ENCODE measurements at places on chromosomes 2 and 18.
A peak's percentile ranks its signal among the peaks of the same experiment; 100 is the strongest.

GRCh38 chr2:219571311-219572236, at the start of gene OBSL1:
OBSL1 (minus strand) TSS chr2:219571539; CDS start chr2:219571232, 307 bp downstream.
- peak; percentile 98 for DNase-seq

DNA sequence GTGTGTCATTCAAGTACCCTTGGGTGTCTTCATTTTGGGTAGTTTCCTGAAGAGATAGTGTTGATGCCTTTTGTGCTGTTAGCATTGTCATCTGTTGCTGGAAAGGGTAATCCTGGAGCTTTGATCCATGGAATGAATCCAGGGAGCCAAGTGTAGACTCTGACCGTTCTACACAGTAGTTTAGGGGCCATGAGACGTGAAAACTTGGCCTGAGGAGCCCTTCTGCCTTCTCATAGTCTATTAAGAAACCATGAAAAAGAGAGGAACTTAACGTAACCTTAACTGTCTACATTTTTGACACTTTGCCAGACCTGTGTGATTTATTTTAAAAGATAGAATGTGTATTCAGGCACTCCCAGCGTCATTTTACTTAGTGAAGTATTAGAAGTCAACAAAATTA, 194.0 kb downstream of the BABAM2 start:
- DNase-seq = no peak

GRCh38 chr2:13650586-13651180, 933.9 kb downstream of the TRIB2 start:
- DNase-seq = no peak

GRCh38 chr2:191917967-191918651, 71.2 kb upstream of the CAVIN2 start:
- no peak for DNase-seq

DNA sequence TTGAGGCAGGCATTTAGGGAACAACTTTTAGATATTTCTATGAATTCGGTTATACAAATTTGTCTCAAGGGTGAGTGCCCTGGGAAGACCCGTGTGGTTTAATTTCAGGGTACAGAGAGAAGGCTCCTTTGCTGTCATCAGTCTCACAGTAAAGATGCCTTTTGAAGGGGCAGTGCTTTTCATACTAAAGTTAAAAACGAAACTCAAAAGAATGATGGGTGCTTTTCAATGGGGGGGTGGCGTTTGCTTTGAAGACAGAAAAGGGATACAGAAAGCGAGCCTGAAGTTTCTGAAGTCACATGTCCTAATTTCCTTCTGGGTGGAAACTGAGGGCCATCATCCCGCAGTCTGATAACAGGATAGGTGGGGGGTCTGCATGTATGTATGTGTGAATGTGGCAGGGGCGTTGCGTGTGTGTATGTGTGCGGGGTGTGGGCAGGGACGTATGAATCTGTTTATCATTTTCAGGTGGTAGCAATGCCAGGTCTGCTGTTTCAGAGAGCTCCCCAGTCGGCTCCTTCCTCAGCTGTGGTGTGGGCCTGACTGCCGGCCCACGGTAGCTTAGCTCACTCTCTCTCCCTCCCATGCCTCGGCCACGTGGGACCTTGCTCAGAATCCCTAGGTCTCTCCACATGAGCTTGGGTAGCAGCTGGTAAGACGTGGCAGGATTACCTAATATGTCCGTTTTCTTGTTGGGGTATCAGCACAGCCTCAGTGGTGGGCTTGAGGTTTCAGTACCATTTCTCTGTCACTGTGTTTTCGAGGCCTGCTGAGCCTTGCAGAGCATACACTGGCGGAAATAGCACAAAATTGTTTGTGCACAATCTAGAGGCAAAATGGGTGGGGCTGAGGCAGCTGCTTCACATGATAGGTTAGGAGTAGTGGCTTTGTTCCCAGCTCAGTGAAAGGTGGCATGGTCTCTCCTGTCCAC, 32.7 kb downstream of the ARHGAP25 start:
- no peak for DNase-seq

GRCh38 chr18:61203151-61203550, 130.1 kb upstream of the CDH20 start:
- DNase-seq = no peak

- no peak for DNase-seq
Observed at GRCh38 chr2:11498543-11499034, 32.6 kb upstream of the E2F6 start.

GRCh38 chr2:238060096-238060541, 682 bp upstream of the SCLY start:
- no peak for DNase-seq

DNA sequence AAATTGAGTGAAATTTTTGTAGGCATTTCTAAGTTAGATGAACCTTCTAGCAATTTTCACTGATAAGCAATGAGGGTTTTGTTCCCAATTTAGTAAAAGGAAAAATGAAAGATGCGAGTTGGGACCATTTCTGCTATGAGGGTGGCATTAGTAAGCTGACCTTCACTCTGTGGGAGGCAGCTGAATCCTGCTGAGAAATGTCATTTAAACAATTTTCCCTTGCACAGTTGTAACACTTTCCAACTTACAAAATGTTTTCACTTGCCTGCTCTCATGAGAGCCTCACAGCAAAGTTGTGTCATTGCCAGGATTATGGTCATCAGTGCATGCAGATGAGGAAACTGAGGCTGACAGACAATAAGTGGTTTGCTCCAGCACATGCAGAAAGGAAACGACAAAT, 527.7 kb downstream of the TNS1 start:
- no peak for DNase-seq

DNA sequence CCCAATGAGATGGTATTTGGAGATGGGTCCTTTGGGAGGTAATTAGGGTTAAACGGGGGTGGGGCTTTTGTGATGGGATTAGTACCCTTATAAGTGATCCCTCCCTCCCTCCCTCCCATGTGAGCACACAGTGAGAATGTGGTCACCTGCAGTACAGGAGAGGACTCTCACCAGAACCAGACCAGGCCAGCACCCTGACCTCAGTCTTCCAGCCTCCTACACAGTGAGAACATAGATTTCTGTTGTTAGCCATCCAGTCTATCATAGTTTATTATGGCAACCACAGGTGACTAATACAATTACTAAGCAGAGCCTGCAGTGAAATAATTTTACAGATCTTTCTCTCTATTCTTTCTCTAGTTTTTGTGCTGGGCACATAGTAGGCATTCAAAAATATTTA, 137.7 kb upstream of the PKDCC start:
- no peak for DNase-seq

DNA sequence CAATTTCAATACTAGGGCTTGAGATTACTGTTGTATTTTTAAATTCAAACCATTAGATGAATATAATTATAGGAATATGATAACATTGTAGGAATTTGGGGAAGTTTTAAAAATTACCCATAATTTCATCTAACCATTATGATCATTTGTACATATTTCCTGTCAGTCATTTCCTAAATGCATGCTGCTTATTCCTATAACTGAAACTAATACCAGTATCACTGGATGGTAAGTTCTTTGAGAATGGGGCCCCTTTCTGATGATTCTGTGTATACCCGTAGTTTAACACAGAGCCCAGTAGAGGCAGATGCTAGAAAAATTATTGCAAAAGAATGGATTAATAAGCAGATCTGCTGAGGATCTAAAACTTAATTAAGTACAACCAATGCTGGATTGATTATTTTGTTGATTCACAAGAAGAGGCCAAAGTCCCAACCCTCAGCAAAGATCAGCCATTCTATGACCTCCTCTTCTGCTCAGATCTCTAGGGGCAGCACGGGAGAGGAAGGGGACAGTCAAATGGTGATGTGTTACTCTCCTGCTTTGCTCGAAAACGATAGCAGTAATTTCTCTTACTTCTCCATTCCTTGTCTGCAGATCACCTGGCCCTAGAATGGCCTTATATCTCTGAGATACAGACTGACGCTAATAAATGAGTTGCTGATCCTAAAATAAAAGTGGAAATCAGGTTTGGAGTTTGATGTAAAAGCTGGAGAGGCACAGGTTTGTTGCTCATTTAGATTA, 69.5 kb upstream of the PELI1 start:
- DNase-seq = no peak

- no peak for DNase-seq
Observed at GRCh38 chr2:206971805-206972204, 32.5 kb downstream of the CPO start.

GRCh38 chr2:71064754-71065621, 3.5 kb upstream of the NAGK start:
- DNase-seq = no peak

DNA sequence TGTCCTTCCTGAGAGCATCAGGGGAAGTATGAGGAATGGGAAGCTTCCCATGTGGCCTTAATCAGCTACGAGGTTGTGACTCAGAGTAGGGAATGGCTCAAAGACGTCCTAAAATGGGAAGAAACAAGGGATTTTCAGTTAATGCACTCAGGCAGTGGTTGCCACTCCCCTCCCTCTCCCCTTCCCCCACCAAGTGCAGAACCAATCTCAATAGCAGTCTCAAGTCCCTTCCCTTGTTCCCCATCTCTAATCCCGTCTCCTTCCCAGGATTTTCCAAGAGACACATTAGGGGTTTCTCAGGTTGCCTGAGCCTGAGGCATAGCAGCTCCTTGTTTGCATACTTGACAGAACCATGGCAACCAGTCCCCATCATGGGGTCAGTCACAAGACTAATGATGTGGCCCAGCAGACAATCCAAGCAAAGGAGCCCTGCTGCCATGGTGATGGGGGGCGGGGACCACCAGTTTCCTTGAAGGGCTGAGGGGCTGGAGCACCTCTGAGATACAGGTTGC, 18.2 kb upstream of the RESP18 start:
- DNase-seq = peak; percentile 50

- DNase-seq = peak; percentile 51
Observed at GRCh38 chr2:56077359-56077915, 106.4 kb upstream of the CCDC85A start.

GRCh38 chr18:48589797-48590519, 51.1 kb downstream of the CTIF start:
- DNase-seq = no peak

GRCh38 chr2:71922499-71923142, 225.0 kb downstream of the CYP26B1 start:
- DNase-seq = no peak

DNA sequence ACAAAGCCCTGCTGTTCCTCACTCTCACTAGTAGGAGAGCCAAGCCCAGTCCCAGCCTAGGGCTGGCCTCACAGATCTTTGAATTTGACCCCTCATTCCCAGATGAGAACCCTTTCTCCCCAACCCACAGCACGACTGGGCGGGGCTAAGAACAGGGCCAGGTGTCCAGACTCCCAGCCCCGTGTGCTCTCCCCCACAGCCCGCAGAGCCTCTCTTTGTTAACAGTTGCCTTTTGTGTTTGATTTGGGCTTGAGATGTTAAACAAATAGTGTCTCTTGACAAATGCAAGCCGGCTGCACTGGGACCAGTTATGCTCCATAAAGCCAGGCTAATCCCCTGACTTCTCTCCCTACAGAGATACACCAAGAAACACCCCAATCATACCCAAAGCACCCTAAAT, 4.7 kb upstream of the KCNK3 start:
- no peak for DNase-seq

- DNase-seq = no peak
Observed at GRCh38 chr2:43776324-43776723, 2.5 kb downstream of the DYNC2LI1 start.

- DNase-seq = no peak
Observed at GRCh38 chr2:155442755-155443372, 744.4 kb downstream of the KCNJ3 start.

DNA sequence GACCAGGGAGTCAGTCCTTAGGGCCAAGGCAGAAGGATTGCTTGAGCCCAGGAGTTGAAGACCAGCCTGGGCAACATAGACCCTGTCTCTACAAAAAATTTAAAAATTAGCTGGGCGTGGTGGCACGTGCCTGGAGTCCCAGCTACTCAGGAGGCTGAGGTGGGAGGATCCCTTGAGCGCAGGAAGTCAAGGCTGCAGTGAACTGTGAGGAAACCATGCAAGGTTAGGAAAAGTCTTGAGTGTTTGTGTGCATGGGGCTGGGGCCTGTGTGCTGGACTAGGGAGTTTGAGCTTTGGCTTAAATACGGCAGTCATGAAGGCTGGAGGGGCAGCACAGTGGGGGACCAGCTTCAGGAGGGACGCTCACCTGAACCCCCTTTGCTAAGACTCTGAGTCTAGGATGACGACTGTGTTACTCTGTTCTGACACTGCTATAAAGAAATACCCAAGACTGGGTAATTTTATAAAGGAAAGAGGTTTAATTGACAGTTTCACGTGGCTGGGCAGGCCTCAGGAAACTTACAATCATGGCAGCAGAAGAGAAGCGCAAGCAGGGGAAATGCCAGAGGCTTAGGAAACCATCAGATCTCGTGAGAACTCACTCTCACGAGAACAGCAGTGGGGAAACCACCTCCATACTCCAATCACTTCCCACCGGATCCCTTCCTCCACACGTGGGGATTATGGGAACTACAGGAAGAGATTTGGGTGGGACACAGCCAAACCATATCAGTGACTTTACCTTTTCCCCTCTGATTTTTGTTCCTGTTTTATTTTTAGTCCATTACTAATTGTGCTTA, 39.4 kb downstream of the GORASP2 start:
- peak; percentile 27 for DNase-seq

GRCh38 chr2:20542746-20543468, 96.0 kb downstream of the RHOB start:
- no peak for DNase-seq

DNA sequence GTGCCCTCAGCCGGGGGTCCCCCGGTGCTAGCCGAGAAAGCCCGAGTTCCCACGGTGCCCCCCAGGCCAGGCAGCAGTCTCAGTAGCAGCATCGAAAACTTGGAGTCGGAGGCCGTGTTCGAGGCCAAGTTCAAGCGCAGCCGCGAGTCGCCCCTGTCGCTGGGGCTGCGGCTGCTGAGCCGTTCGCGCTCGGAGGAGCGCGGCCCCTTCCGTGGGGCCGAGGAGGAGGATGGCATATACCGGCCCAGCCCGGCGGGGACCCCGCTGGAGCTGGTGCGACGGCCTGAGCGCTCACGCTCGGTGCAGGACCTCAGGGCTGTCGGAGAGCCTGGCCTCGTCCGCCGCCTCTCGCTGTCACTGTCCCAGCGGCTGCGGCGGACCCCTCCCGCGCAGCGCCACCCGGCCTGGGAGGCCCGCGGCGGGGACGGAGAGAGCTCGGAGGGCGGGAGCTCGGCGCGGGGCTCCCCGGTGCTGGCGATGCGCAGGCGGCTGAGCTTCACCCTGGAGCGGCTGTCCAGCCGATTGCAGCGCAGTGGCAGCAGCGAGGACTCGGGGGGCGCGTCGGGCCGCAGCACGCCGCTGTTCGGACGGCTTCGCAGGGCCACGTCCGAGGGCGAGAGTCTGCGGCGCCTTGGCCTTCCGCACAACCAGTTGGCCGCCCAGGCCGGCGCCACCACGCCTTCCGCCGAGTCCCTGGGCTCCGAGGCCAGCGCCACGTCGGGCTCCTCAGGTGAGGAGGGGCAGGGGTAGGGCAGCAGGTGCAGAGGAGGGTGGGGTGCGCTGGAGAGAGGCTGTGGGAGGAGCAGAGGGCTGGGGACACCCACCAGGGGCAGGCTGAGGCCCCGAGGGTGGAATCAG, 14.1 kb upstream of the GMPPA start:
- peak; percentile 88 for DNase-seq

GRCh38 chr2:155867564-155867963, 465.0 kb downstream of the NR4A2 start:
- DNase-seq = no peak

DNA sequence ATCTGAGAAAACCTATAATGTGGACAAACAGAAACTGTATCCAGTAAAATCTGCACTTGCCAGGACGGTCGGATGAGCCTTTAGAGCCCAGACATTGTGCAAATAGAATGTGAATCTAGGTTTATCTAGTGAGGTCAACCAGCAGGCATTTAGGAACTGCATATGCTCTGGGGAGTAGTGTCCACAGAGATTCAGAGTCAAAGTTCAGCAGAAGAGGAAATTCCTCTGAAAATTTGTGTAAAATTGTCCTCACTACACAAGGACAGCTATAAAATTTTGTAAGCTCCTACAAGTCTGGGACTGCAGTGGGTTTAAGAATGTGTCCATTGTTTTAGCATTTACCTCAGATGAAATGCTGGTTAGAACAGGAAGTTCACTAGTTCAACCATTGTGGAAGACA, 9.8 kb upstream of the NDUFV2 start:
- no peak for DNase-seq
